ENCODE measurements at places on chromosomes 16 and 17. TPM values are rescaled to one million over a fixed set of nuclear protein-coding genes. Genes with fewer than 3 reads are reported as not detected.

DNA sequence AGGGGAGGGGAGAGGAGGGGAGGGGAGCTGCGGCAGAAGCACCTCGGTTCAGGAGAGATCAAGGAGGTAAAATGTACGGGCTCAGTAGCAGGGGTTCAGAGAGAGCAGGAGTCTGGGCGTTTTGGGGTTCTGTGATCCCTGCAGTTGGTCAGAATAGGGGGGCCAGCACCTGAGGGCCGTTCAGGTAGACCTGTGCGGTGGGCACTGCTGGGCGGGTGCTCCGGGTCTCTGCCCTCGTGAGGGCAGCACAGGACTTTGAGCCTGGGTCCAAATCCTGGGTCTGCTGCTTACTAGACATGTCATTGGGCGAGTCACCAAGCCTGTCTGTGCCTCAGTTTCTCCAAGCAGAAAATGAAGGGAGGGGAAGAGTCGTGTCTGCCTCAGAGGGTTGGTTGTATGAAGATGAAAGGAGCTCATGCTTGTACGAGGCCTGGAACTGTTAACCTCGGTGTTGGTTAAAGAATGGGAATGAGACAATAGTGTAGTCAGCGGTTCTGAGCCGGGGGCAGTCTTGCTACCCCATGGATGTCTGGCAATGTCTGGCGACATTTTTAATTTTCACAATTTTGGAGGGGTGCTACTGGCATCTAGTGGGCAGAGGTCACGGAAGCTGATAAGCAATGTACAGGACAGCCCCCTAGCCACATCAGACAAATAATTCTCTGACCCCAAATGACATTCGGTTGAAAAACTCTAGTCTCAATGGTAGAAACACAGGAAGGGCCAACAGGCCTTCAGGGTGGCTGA lies 35.4 kb downstream of the OR1D5 start:
- H3K27ac ChIP-seq, result no peak overlapping the region
- DNase-seq, result no peak
- no peak overlapping the region for H3K4me3 ChIP-seq
- H3K4me1 ChIP-seq, result peaks cover 16% of the 10 kb centered on the region
- no peaks in the 10 kb centered on the region for H3K36me3 ChIP-seq

DNA sequence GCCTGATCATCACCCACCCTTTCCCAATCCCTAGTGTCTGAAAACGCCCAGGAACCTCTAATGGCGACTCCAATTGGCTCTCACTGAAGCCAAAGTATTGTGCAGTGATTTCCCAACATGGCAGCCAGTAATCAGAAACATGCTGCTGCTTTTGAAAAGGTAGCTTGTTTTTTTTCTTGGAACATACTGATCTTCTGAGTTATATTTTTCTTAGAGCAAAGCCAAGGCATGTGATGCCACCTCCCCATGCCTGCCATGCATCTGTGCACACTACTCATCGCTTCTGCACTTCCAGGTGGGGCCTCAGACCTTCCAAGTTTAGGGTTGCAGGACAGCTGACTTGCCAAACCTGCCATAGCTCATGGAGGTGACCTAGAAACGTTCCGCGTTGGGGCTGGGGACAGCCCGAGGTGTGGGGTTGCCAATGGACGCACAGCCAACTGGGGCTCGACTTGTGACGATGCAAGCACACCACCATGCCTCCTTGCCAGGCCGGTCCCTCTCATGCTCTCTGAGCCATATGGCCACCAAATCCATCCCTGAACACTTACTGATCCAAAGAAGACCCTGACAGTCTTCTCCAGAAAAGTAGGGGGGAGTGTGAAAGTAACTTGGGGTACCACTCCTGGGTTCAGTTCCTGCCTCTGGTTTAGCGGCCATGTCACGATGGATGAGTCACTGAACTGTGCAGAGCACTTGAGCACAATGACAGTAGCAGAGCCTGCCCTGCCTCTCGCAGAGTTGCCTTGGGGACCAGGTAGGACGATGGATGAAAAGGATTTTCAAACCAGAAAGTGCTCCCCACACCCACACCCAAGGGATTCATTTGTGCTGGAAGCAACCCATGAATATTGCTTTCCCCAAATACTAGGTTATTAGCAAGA lies 155.7 kb downstream of the CCDC182 start:
- H3K27ac ChIP-seq, result no peak overlapping the region
- H3K4me3 ChIP-seq, result no peak overlapping the region
- peaks cover 10% of the 10 kb centered on the region for H3K27me3 ChIP-seq
- H3K36me3 ChIP-seq, result no peaks in the 10 kb centered on the region
- H3K4me1 ChIP-seq, result no peaks in the 10 kb centered on the region

- H3K27ac ChIP-seq, result no peak overlapping the region
- no peak overlapping the region for H3K4me3 ChIP-seq
- peaks cover 3% of the 10 kb centered on the region for H3K27me3 ChIP-seq
- H3K4me1 ChIP-seq, result peaks cover 9% of the 10 kb centered on the region
- H3K36me3 ChIP-seq, result no peaks in the 10 kb centered on the region
Measured at GRCh38 chr17:44976206-44976605, 8.1 kb upstream of the C1QL1 start.

- no peaks in the 10 kb centered on the region for H3K4me1 ChIP-seq
- no peak overlapping the region for H3K27ac ChIP-seq
- H3K27me3 ChIP-seq, result peaks cover 15% of the 10 kb centered on the region
- H3K4me3 ChIP-seq, result no peak overlapping the region
Measured at GRCh38 chr17:45906927-45907622, 12.7 kb downstream of the MAPT start.

- peak; percentile 62 for DNase-seq
- no peaks in the 10 kb centered on the region for H3K27me3 ChIP-seq
- peak overlapping the region; percentile 67 for H3K27ac ChIP-seq
Measured at GRCh38 chr17:64128787-64129514, 993 bp downstream of the ERN1 start.

DNA sequence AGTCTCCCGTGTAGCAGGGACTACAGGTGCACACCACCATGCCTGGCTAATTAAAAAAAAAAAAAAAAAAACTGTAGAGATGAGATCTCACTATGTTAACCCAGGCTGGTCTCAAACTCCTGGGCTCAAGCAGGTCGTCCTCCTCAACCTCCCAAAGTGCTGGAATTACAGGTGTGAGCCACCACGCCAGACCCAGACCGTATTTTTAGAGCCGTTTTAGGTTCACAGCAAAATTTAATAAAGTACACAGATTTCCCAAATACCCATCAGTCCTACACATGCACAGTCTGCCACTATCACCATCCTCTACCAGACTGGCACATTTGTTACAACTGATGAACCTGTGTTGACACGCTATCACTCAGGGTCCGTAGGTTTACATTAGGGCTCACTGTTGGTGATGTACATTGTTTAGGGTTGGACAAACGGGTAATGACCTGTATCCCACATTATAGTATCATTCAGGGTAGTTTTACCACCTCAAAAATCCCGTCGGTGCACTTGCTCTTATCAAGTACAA lies 10.4 kb downstream of the HS3ST3B1 start:
- H3K36me3 ChIP-seq, result no peaks in the 10 kb centered on the region
- no peak overlapping the region for H3K4me3 ChIP-seq

DNA sequence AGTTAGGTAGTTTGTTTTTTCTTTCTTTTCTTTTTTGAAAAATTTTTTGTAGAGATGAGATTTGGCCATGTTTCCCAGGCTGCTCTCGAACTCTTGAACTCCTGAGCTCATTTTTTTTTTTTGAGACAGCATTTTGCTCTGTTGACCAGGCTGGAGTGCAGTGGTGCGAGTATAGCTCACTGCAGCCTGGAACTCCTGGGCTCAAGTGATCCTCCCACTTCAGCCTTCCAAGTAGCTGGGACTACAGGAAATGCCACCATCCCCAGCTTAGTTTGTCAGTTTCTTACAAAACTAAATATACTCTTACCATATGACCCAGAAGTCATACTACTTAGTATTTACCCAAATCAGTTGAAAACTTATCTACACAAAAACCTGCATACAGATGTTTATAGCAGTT lies 14.4 kb upstream of the FBXO47 start:
- no peak for DNase-seq
- no peaks in the 10 kb centered on the region for H3K36me3 ChIP-seq
- H3K4me1 ChIP-seq, result no peaks in the 10 kb centered on the region
- H3K27ac ChIP-seq, result no peak overlapping the region
- no peaks in the 10 kb centered on the region for H3K27me3 ChIP-seq
- H3K4me3 ChIP-seq, result no peak overlapping the region

- no peaks in the 10 kb centered on the region for H3K36me3 ChIP-seq
- no peaks in the 10 kb centered on the region for H3K27me3 ChIP-seq
- peak; percentile 38 for DNase-seq
- H3K27ac ChIP-seq, result no peak overlapping the region
Measured at GRCh38 chr17:33560165-33560564, 267.1 kb upstream of the ASIC2 start.

DNA sequence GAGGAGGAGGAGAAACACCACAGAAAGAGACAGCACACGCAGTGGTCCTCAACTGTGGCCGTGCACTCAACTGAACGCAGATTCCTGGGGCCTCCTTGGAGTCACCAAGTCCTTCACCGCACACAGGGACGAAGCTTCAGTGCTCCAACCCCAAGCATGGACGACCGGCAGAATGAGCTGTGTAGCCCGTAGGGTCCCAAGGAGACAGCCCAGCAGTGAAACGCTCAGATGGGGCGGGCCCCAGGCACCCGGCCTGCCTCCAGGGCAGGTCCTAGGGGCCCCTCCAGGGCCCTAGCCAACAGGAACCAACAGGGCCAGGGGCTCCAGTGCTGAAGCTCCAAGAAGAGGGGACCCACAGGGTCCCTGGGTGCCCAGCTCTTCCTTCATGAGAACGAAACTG lies 13.2 kb downstream of the RAB40B start:
- H3K4me3 ChIP-seq, result no peak overlapping the region
- no peaks in the 10 kb centered on the region for H3K27me3 ChIP-seq
- H3K27ac ChIP-seq, result no peak overlapping the region
- no peak for DNase-seq
- no peaks in the 10 kb centered on the region for H3K36me3 ChIP-seq

- no peak for DNase-seq
- no peak overlapping the region for H3K27ac ChIP-seq
- no peak overlapping the region for H3K4me3 ChIP-seq
Measured at GRCh38 chr16:8182761-8183160, 407.6 kb downstream of the TMEM114 start.

DNA sequence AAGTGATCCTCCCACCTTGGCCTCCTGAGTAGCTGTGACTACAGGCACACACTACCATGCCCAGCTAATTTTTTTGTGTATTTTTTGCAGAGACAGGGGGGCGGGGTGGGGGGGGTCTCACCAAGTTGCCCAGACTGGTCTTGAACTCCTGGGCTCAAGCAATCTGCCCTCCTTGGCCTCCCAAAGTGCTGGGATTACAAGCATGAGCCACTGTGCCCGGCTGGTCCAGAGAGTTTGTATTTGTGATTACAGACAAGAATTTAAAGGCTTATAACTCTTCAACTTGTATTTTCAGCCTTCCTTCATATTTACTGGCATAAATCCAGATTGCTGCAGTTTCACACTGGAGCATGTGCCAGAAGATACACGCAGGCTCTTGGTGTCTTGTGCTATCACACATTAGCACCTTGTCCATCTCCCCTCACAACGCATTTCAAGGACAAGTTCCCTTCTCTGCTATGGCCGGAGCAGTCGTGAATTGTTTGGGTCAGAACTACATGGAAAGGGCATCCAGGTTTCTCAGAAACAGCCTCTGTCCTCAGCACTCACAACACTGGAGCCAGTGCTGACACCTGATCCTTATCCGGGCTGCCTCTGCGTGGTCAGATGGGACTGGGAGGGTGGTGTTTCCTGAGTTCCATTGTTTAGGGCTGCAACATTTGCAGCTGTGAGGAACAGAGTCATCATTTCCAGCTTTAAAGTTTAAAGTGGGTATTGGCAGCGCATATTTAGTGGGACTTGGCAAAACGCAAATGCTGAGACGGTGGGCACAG lies 28.1 kb downstream of the WSCD1 start:
- no peaks in the 10 kb centered on the region for H3K27me3 ChIP-seq
- no peak overlapping the region for H3K4me3 ChIP-seq
- H3K4me1 ChIP-seq, result peaks cover 40% of the 10 kb centered on the region

AXIN2 gene
- polyA plus RNA-seq, result 1.3 TPM

TSPOAP1 gene
- not detected for polyA plus RNA-seq

HOXB7 gene
- polyA plus RNA-seq, result 24.2 TPM

HID1 gene
- 53.3 TPM for polyA plus RNA-seq

CLCN7 gene
- 76.1 TPM for polyA plus RNA-seq

CDRT15L2 gene
- not detected for polyA plus RNA-seq

MYH8 gene
- not detected for polyA plus RNA-seq
